Thyroid gland (tissue), 4 donors: ENCODE measurements at places on chromosomes 2 and 18. TPM values are rescaled to one million over a fixed set of nuclear protein-coding genes. Genes with fewer than 3 reads are reported as not detected.

The TM4SF20 gene
- total RNA-seq: not detected

The CKAP2L gene
- 0.29 TPM for total RNA-seq

DNA sequence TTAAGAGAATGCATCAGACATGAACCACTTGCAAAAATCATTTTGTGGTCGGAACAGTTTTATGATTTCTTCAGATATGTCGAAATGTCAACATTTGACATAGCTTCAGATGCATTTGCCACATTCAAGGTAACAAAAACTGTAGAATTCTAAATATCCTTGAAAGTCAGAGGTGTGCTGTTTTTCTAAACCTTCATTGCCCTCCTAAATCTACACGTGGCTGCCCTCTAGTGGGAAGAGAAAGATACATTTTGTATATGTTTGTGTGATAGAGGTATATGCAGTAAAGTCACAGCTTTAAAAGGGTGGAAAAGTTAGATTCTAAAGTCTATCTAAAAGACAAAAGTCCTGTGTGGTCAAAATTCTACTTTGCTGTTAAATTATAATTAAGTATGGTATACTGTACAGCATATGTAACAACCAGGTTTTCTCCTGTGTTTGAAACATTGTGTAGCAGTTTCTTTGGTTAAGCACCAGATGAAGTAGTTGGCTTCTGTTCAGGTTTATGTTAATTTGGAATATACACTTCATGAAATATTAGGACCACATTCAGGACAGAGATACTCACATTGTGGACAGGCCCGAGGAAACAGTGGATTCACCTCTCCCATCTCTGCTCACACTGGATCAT is 65.9 kb upstream of the ITM2C start:
- H3K27ac ChIP-seq: no peak overlapping the region
- H3K36me3 ChIP-seq: peaks cover 6% of the 10 kb centered on the region
- DNase-seq: peak; percentile 12
- no peaks in the 10 kb centered on the region for H3K27me3 ChIP-seq
- H3K4me1 ChIP-seq: no peaks in the 10 kb centered on the region

DNA sequence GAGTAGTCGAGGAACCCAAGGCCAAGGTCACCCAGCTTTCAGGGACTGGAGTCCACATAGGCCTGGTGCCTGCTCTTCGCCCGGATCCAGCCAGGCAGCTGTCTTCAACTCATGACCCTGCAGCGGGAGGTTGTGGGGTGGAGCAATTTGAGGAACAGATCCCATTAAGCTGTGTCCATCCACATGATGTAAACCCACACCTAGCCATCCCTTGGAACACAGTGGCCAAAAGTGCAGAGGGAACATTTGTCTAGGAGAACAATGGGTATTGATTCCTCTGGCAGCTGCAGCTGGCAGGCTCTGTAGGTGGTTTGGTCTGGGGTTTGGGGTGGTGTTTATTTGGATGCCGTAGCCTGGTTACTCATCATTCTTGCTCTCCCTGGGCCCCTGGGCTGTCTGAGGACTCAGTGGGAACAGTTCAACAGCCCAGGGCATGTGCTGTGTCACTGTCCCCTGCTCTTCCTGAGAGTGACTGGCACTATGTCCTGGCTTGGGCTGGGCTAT is 99.4 kb downstream of the TFCP2L1 start:
- no peaks in the 10 kb centered on the region for H3K36me3 ChIP-seq
- H3K27me3 ChIP-seq: no peaks in the 10 kb centered on the region
- no peak for DNase-seq
- no peak overlapping the region for H3K4me3 ChIP-seq
- no peak overlapping the region for H3K27ac ChIP-seq

DNA sequence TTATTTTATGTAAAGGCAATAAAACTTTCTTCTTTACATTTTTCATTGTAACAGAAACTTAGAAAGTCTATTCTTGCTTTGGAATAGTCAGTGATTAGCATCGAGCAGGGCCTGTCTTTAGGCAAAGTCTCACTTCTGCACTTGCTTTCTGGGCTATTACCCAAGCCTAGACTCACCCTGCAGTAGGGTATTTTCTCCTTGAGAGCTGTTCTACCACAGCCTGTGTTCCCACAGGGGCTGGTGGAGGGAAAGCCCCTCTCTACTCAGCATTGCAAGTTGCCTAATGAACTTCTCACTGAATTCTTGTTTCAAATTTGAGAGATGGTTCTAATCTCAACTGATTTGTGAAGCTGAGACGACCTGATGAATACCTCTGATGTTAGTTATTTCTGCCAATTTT is 111.7 kb upstream of the KLHL14 start:
- H3K4me3 ChIP-seq: no peak overlapping the region
- no peaks in the 10 kb centered on the region for H3K27me3 ChIP-seq
- no peaks in the 10 kb centered on the region for H3K36me3 ChIP-seq
- peaks cover 7% of the 10 kb centered on the region for H3K4me1 ChIP-seq

- peaks cover 42% of the 10 kb centered on the region for H3K4me1 ChIP-seq
- peak; percentile 51 for DNase-seq
- peaks cover under 1% of the 10 kb centered on the region for H3K36me3 ChIP-seq
- H3K27me3 ChIP-seq: no peaks in the 10 kb centered on the region
These were observed 67.2 kb downstream of the LCLAT1 start for GRCh38 chr2:30514134-30514847.

- DNase-seq: no peak
- no peaks in the 10 kb centered on the region for H3K36me3 ChIP-seq
- H3K4me3 ChIP-seq: no peak overlapping the region
These were observed 132.8 kb upstream of the SP5 start for GRCh38 chr2:170582313-170582712.

- no peaks in the 10 kb centered on the region for H3K36me3 ChIP-seq
- H3K27me3 ChIP-seq: no peaks in the 10 kb centered on the region
- no peak overlapping the region for H3K4me3 ChIP-seq
- peaks cover 3% of the 10 kb centered on the region for H3K4me1 ChIP-seq
- H3K27ac ChIP-seq: no peak overlapping the region
These were observed 39.9 kb upstream of the KLF11 start for GRCh38 chr2:10003206-10004125.

GRCh38 chr18:63145166-63145850 is 174.3 kb downstream of the BCL2 start:
- H3K27ac ChIP-seq: no peak overlapping the region
- H3K4me1 ChIP-seq: peaks cover 74% of the 10 kb centered on the region
- H3K4me3 ChIP-seq: no peak overlapping the region

DNA sequence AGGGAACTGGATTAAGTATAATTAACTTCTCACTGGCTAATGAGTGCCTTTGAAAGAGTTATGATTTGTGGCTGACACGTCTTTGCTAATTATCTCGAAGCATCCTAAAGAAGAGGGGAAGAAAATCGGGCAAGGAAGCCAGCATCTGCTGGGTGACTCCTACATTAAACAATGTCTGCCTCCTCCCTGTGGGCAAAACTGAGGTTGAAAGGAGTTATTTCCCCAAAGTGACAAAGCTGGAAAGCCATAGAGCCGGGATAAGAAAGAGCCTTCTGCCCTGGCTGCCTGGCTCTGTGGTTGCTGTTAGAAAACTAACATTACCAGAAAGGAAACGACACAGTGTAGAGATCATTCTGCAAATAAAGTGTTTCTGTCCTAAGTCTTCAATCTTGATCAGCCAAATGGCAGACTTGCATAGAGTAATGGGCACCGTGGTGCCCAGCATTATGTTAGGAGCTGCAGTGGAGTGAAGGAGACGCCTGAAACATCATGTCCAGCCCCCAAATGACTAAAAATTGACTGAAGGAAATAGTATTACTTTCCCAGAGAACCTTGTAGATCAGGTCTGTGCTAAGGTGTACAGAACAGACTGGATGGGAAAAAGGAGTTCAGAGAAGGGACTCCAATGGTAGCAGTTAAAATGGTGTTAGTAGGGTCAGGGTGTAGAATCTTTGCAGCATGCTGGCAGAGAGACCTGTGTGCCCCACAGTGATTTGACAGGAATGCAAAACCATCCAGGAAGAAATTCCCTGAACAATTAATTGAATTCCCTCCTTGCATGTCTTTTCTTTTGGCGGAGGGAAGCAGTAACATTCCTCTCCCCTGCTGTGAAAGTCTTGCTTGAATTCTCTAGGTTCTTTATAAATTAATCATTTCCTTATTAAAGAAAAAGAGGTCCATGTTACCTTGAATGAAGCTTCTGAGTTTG is 44.4 kb downstream of the ALPK2 start:
- H3K36me3 ChIP-seq: no peaks in the 10 kb centered on the region
- H3K27me3 ChIP-seq: no peaks in the 10 kb centered on the region
- no peak overlapping the region for H3K4me3 ChIP-seq
- no peak overlapping the region for H3K27ac ChIP-seq
- DNase-seq: no peak

DNA sequence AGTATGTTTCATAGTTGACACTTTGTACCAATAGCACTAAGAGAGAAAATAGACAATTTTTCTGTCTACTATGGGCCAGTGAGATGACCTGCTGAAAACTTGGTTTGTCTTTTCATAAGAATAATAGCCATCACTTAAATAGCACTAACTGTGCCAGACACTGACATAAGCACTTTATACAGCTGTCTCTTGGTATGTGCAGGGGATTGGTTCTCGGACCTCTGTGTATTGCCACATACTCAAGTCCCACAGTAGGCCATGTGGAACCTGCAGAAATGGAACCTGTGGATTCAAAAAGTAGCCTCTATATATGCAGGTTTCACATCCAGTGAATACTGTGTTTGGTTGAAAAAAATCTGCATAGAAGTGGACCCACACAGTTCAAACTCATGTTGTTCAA is 126.7 kb downstream of the XRCC5 start:
- H3K4me1 ChIP-seq: no peaks in the 10 kb centered on the region
- no peaks in the 10 kb centered on the region for H3K36me3 ChIP-seq
- no peaks in the 10 kb centered on the region for H3K27me3 ChIP-seq
- H3K4me3 ChIP-seq: no peak overlapping the region
- H3K27ac ChIP-seq: no peak overlapping the region
- no peak for DNase-seq

DNA sequence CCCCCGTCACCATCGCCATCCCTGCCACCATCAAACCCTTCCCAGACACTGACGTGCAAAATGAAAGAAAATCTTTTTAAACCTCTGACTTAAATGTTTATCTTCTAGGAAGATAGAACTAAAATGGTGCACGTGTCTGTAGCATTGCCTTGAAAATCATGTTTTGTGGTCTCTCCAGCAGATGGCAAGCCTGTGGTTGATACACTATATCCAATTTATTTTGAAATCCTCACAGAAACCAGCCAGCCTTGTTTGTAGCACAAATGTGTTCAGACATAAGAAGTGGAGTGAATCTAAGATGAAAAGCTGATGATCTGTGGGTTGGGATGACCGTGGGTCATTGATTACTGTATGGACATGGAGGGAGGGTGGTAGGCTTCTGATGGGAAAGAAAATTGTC is 436.2 kb upstream of the SMIM21 start:
- no peak overlapping the region for H3K27ac ChIP-seq
- no peak for DNase-seq
- H3K36me3 ChIP-seq: no peaks in the 10 kb centered on the region

- no peaks in the 10 kb centered on the region for H3K27me3 ChIP-seq
- H3K27ac ChIP-seq: no peak overlapping the region
- no peaks in the 10 kb centered on the region for H3K4me1 ChIP-seq
- H3K36me3 ChIP-seq: no peaks in the 10 kb centered on the region
- H3K4me3 ChIP-seq: no peak overlapping the region
These were observed 9.0 kb upstream of the ATRAID start for GRCh38 chr2:27202854-27203253.

GRCh38 chr2:1730015-1730927 is 14.0 kb downstream of the PXDN start:
- peaks cover 22% of the 10 kb centered on the region for H3K4me1 ChIP-seq
- H3K27me3 ChIP-seq: no peaks in the 10 kb centered on the region
- H3K4me3 ChIP-seq: no peak overlapping the region
- H3K36me3 ChIP-seq: no peaks in the 10 kb centered on the region
- DNase-seq: no peak
